SJCRH30 (cell line): ENCODE measurements at places on chromosomes 1 and 21. TPM values are rescaled to one million over a fixed set of nuclear protein-coding genes. Genes with fewer than 3 reads are reported as not detected.

DNA sequence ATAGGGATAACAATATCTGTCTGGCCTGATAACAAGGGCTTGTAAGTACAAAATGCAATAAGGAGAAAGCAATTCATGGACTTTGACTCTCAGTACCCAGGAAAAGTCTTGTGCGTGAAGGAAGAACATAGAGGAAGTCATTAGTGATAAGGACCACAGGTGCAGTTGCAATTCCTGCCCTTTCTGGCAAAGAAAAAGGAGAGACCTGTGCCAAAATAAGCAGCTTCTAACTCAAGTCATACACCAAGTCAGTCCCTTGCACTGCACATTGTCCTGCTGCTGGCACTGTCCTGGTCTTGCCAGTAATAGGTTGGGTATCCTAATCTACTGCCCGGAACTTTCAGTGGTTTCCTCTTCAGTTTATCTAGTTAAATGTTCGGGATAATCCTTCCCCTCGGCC is 14.8 kb upstream of the SOD1 start:
- no peaks in the 10 kb centered on the region for H3K4me1 ChIP-seq
- DNase-seq, result no peak
- no peaks in the 10 kb centered on the region for H3K36me3 ChIP-seq
- no peaks in the 10 kb centered on the region for H3K27me3 ChIP-seq

DNA sequence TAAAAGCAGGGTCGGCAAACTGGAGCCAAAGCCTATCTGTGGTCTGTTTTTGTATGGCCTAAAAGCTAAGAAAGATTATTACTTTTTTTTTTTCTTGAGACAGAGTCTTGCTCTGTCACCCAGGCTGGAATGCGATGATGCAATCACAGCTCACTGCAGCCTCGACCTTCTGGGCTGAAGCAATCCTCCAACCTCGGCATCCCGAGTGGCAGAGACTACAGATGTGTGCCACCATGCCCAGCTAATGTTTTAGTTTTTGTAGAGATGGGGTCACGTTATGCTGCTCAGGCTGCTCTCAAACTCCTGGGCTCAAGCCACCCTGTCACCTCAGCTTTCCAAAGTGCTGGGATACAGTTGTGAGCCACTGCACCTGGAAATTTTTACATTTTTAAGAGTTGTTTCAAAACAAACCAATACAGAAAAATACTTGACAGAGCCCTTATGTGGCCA is 6.5 kb upstream of the GLRX2 start:
- H3K36me3 ChIP-seq, result no peaks in the 10 kb centered on the region
- H3K27me3 ChIP-seq, result no peaks in the 10 kb centered on the region
- H3K4me3 ChIP-seq, result no peak overlapping the region

DNA sequence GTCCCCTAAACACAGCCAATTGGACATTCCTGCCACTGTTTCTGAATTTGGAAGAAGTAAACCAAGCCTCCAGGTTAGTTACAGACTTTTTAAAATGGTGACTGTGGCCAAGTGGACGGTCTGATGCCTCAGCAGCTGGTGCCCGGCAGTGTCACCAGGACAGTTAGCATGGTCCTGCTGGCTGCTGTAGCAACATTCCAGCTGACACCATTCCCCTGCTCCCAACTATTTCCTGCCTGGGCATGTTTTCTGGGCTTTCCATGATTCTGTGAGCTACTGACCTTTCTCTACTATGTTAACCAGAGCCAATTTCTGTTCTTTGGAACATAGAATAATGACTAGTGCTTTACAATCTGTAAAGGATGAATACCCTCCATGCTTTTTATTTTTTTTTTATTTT is 95.0 kb downstream of the TLR5 start:
- no peaks in the 10 kb centered on the region for H3K36me3 ChIP-seq
- H3K4me1 ChIP-seq, result peaks cover 10% of the 10 kb centered on the region
- no peak overlapping the region for H3K27ac ChIP-seq
- H3K27me3 ChIP-seq, result no peaks in the 10 kb centered on the region
- H3K4me3 ChIP-seq, result no peak overlapping the region

DNA sequence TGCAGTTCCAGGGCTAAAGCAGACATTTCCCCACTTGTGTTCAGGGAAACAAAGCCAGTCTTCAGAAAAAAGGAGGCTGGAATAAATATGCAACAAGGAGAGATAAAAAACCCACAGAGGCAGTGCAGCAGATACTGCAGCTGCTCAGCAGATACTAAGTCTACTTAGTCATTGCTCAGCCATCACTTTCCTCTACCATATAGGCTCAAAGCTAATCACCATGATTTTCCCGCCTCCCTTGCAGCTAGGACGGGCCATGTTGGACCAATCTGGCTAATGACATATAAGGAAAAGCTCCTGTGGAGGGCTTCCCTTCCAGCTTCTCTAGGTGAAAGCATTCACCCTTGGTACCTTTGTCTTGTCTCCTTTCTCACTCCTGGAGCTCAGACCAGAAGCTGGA is 10.0 kb upstream of the EFHD2 start:
- peaks cover 3% of the 10 kb centered on the region for H3K27me3 ChIP-seq
- DNase-seq, result no peak
- H3K4me3 ChIP-seq, result no peak overlapping the region
- no peak overlapping the region for H3K27ac ChIP-seq
- no peaks in the 10 kb centered on the region for H3K4me1 ChIP-seq

- H3K4me1 ChIP-seq, result no peaks in the 10 kb centered on the region
- H3K27me3 ChIP-seq, result no peaks in the 10 kb centered on the region
- H3K4me3 ChIP-seq, result no peak overlapping the region
- DNase-seq, result no peak
- no peaks in the 10 kb centered on the region for H3K36me3 ChIP-seq
- H3K27ac ChIP-seq, result no peak overlapping the region
Observed at GRCh38 chr1:64956010-64956640, 10.2 kb downstream of the JAK1 start.

GRCh38 chr1:184019506-184019905 is 18.0 kb downstream of the COLGALT2 start:
- H3K27me3 ChIP-seq, result no peaks in the 10 kb centered on the region
- peaks cover 10% of the 10 kb centered on the region; the same call in 1 of the 2 replicates for H3K4me1 ChIP-seq
- no peaks in the 10 kb centered on the region for H3K36me3 ChIP-seq
- H3K27ac ChIP-seq, result no peak overlapping the region
- H3K4me3 ChIP-seq, result no peak overlapping the region

GRCh38 chr1:112794654-112795239 is 79.6 kb upstream of the PPM1J start:
- H3K4me1 ChIP-seq, result no peaks in the 10 kb centered on the region
- no peak overlapping the region for H3K4me3 ChIP-seq
- no peaks in the 10 kb centered on the region for H3K36me3 ChIP-seq
- no peak for DNase-seq
- peaks cover 9% of the 10 kb centered on the region; the same call in 1 of the 2 replicates for H3K27me3 ChIP-seq
- no peak overlapping the region for H3K27ac ChIP-seq

GRCh38 chr1:211352985-211353515 is 26.4 kb downstream of the TRAF5 start:
- H3K4me3 ChIP-seq, result no peak overlapping the region
- H3K36me3 ChIP-seq, result 0 out of 2 replicates have a peak, but pooled peaks cover 3% of the 10 kb centered on the region
- no peaks in the 10 kb centered on the region for H3K4me1 ChIP-seq
- H3K27ac ChIP-seq, result no peak overlapping the region

DNA sequence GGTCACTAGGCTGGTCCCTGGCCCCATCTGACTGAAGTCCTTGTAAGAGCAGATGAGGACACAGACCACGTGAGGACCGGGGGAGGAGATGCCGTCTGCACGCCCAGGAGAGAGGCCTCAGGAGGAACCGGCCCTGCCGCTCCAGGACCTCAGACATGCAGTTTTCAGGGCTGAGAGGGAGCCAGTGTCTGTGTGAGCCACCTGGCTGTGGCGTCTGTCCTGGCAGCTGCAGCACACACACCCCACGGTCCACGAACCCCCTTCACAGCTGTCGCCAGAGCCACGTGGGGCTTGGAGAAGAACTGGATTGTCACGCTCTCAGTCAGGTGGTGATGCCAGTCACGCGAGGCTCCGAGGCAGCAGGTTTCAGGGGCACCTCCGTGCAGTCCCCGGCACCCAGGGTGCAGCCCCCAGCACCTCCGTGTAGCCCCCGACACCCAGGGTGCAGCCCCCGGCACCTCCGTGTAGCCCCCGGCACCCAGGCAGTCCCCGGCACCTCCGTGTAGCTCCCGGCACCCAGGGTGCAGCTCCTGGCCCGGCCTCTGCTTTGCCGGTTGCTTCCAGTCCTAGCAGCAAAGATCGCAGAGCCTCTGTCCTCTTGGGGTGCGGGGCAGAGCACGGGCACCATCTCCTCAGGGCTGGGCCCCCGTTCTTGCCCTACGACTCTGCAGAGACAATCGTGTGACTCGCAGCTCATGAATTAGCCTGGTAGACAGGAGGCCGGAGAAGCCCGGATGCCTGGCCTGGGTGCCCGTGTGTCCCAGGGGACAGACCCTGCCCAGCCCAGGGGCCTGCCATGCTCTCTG is 19.0 kb upstream of the SUMO3 start:
- peaks cover 14% of the 10 kb centered on the region for H3K4me1 ChIP-seq
- DNase-seq, result peak; percentile 87
- no peaks in the 10 kb centered on the region for H3K36me3 ChIP-seq
- peak overlapping the region; percentile 42 for H3K4me3 ChIP-seq
- H3K27me3 ChIP-seq, result no peaks in the 10 kb centered on the region
- H3K27ac ChIP-seq, result peak overlapping the region; percentile 81

DNA sequence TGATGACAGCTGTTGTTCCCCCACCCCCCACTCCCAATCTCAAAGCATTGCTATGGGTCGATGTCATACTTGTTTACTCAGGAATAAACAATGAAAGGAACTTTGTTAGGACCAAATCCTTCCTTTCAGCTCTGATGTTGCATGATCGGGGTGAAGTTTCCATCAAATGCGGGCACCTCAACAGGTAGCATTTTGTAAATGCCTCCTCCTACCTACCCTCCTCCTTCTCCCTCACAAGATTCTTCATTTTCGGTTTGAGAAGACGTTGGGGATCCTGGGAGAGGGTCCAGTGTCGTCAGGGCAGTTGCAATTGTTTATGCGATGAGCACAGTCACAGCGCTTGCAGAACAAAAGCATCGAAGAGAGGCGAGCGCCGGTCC is 758 bp upstream of the HUNK start:
- H3K36me3 ChIP-seq, result peaks cover 18% of the 10 kb centered on the region
- peaks cover 10% of the 10 kb centered on the region; the same call in 1 of the 2 replicates for H3K4me1 ChIP-seq
- no peaks in the 10 kb centered on the region for H3K27me3 ChIP-seq
- peak overlapping the region; percentile 93 for H3K27ac ChIP-seq
- no peak for DNase-seq
- H3K4me3 ChIP-seq, result peak overlapping the region; percentile 100

GRCh38 chr1:117037802-117038201 is 22.3 kb upstream of the TTF2 start:
- H3K4me3 ChIP-seq, result no peak overlapping the region
- no peak overlapping the region for H3K27ac ChIP-seq
- H3K36me3 ChIP-seq, result no peaks in the 10 kb centered on the region

- H3K27ac ChIP-seq, result no peak overlapping the region
- H3K4me3 ChIP-seq, result no peak overlapping the region
- no peaks in the 10 kb centered on the region for H3K4me1 ChIP-seq
- no peak for DNase-seq
- no peaks in the 10 kb centered on the region for H3K36me3 ChIP-seq
Observed at GRCh38 chr1:84939151-84939550, 46.1 kb upstream of the LPAR3 start.

GRCh38 chr1:222392556-222392955 is 155.3 kb downstream of the HHIPL2 start:
- no peak overlapping the region for H3K27ac ChIP-seq
- H3K27me3 ChIP-seq, result no peaks in the 10 kb centered on the region; the same call in 1 of the 2 replicates
- DNase-seq, result no peak

DNA sequence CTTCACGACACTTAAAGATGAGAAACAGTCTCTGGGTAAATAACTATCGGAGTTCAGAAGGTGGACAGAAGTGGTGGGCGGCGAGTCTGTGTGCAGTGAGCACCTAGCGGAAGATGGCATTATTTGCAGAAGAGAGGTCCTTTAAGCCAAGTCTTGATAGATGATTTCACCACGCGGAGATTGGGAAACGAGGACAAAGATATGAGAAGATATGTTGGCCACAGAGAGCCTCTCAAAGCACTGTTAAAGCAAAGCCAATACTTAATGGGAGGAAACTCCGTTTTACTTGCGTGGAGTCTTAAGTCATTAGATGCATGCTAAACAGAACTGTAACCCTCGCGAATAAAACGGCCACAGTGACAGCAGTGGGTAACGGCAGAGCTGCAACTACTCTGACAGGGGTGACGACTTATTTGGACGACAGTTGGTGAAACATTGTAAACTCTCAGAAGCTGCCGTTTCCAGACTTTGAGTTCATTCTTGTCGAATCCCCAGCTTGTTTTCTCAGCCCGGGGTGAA is 577 bp upstream of the CEP350 start:
- peak overlapping the region; percentile 89 for H3K4me3 ChIP-seq
- H3K27me3 ChIP-seq, result no peaks in the 10 kb centered on the region
- H3K36me3 ChIP-seq, result no peaks in the 10 kb centered on the region
- DNase-seq, result peak; percentile 19
- H3K27ac ChIP-seq, result peak overlapping the region; percentile 76

DNA sequence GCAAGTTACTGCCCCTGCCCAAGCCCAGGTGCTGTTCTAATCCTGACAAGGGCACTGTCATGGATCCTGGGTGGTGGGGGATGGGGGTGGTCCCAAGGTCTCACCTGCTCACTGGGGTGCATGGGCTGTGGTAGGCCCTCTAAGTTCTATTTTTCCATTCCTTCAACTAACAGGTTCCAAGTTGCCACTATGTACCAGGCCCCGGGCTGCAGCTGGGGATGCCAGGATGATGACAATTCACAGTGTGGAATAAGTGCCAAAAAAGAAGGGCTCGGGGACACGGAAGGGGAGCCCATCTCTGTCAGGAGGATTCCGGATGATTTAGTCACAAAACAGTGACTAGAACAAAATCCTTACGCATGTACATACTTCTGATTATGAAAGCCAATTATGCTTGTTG is 76.0 kb downstream of the STUM start:
- DNase-seq, result no peak
- H3K4me3 ChIP-seq, result no peak overlapping the region
- no peaks in the 10 kb centered on the region for H3K36me3 ChIP-seq
- H3K27me3 ChIP-seq, result 0 out of 2 replicates have a peak, but pooled peaks cover 2% of the 10 kb centered on the region
- H3K27ac ChIP-seq, result no peak overlapping the region
- H3K4me1 ChIP-seq, result peaks cover 18% of the 10 kb centered on the region

Gene DDAH1
- 80.3 and 80.9 TPM in 2 replicates for total RNA-seq

Gene KCNN3
- 27.7 and 29.3 TPM in 2 replicates for total RNA-seq

Gene OR14K1
- not detected in 2 replicates for total RNA-seq
